ENCODE measurements at places on chromosomes 3 and 15.
A peak's percentile ranks its signal among the peaks of the same experiment; 100 is the strongest.

GRCh38 chr15:39432026-39432425 lies 148.9 kb upstream of the THBS1 start:
- no peak for DNase-seq

GRCh38 chr15:70699890-70700289 lies 63.5 kb downstream of the UACA start:
- no peak for DNase-seq

- no peak for DNase-seq
Observed at GRCh38 chr3:17795711-17796110, 53.3 kb upstream of the TBC1D5 start.

DNA sequence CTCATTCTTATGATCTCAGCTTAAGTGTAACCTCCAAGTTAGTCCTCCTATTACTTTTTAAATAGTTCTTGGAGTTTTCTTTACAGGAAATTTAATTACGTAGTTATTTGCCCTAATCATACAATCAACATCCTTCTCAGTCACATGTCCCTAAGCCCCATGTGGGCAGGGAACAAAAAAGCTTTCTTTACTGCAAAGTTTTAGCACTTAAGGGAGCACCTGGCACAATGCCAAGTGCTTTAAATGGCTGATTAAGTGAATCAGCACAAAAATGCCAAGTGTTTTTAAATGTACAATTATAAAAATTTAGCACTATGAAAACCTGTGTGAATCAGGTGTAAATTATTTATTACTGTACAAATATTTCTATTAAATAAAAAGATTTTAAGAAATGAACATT lies 445.3 kb downstream of the C3orf38 start:
- DNase-seq = peak; percentile 21
